ENCODE measurements at places on chromosomes 6 and 20.

GRCh38 chr6:62707914-62708313, 421.9 kb upstream of the KHDRBS2 start:
- H3K27ac ChIP-seq = no peak overlapping the region
- no peaks in the 10 kb centered on the region for H3K36me3 ChIP-seq
- H3K4me3 ChIP-seq = no peak overlapping the region

- H3K4me3 ChIP-seq = no peak overlapping the region
- no peaks in the 10 kb centered on the region for H3K27me3 ChIP-seq
- peak overlapping the region; percentile 8 for H3K27ac ChIP-seq
- H3K36me3 ChIP-seq = no peaks in the 10 kb centered on the region
- DNase-seq = no peak
Measured at GRCh38 chr6:142868917-142869316, 76.1 kb downstream of the HIVEP2 start.

DNA sequence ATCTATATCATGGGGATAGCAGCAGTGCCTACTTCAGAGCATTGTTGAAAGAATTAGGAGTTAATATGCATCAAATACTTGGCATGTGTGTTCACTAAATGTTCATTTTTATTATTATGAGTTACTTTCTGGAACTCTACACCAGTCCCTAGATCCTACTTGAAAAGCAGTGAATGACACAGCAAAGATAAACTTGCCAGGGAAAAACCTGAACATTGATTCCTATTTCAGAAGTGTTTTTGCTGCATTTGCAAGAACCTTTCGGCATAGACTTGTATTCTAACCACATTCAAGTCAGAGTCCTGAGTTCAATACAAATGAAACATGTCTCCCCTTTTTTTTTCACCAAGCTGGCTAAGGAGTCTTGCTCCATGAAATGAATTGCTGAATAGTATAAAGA, 187.4 kb upstream of the TAB2 start:
- peaks cover 6% of the 10 kb centered on the region for H3K27me3 ChIP-seq
- no peak overlapping the region for H3K27ac ChIP-seq
- no peak overlapping the region for H3K4me3 ChIP-seq
- peaks cover 19% of the 10 kb centered on the region for H3K4me1 ChIP-seq
- no peak for DNase-seq
- H3K36me3 ChIP-seq = no peaks in the 10 kb centered on the region

DNA sequence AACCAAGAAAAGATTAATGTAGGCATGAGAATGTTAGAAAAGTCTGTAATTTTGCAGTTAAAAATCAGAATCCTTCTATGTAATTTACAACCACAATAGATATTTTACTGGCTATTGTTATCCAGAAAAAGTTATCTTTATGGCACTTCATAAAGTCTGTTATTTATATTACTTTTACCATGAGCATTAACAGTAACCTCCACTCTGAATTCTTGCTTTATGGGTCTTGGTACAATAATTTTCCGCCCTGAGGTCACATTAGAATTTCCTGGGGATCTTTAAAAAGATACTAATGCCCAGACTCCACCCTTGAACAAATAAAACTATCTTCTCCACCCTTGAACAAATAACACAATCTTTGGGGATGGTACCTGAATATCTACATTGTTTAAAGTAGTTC, 9.6 kb downstream of the RSPO3 start:
- H3K27me3 ChIP-seq = peaks cover 41% of the 10 kb centered on the region
- no peak overlapping the region for H3K27ac ChIP-seq
- no peaks in the 10 kb centered on the region for H3K4me1 ChIP-seq
- no peaks in the 10 kb centered on the region for H3K36me3 ChIP-seq
- DNase-seq = no peak
- no peak overlapping the region for H3K4me3 ChIP-seq

DNA sequence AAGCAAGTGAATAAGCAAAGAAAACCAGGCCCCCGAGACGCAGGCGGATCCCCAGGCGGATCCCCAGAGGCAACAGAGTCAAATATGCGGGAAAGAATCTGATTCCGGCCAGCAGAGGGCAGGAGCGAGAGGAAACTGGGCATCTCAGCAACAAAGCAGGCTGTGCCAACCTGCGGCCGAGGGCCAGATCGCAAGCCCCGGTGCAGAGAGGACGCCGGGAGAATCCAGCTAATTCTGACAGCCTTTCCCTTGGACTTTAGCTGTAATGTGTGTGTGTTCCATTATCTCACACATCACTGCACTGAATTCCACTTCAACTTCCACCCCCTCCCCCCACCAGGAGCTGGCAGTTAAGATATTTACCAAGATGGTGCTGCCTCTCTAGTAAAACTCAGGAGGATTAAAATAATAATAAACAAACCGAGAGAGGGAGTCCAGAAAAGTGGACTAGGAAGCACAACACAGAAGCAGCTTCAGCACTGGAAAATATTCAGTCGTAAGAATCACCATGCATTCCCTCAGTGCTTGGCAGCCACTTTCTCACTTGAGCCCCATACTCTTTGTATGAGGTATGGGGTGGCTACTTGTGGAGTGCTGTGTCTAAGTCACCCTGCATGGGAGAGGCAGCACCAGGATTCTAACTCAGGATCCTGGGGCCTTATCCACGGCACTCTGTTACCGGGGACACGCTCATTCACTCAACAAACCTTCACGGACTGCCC, 66.2 kb upstream of the SNX9 start:
- DNase-seq = peak; percentile 77
- no peaks in the 10 kb centered on the region for H3K36me3 ChIP-seq
- no peak overlapping the region for H3K27ac ChIP-seq
- peaks cover 21% of the 10 kb centered on the region for H3K27me3 ChIP-seq
- no peak overlapping the region for H3K4me3 ChIP-seq
- peaks cover 3% of the 10 kb centered on the region for H3K4me1 ChIP-seq

- DNase-seq = no peak
- H3K27me3 ChIP-seq = no peaks in the 10 kb centered on the region
- H3K36me3 ChIP-seq = peaks cover 21% of the 10 kb centered on the region
Measured at GRCh38 chr20:3804254-3804751, 8.2 kb downstream of the CDC25B start.

DNA sequence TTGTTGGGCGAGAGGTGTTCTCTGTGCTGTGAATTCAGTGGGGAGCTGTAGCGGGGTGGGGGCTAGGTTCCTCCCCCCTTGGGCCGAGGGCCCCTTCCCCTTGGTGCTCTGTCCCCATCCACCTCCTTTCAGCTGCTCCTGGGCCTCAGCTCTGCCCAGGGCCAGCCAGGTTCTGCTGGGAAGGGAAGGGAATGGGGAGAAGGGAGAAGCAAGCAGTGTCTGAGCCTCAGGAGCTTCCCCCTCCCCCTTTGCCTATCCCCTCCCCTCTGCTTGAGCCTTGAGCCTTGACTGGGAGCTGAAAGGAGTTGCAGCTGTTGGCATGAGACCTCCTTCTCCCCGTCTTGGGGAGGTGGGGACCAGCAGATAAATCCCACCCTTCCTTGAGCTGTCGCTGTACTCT, 576 bp upstream of the RRP36 start:
- peak overlapping the region; percentile 71 for H3K27ac ChIP-seq
- H3K4me1 ChIP-seq = peaks cover 4% of the 10 kb centered on the region

GRCh38 chr6:138410972-138411880, 7.2 kb downstream of the HEBP2 start:
- no peak for DNase-seq
- no peak overlapping the region for H3K27ac ChIP-seq
- peaks cover under 1% of the 10 kb centered on the region for H3K4me1 ChIP-seq
- no peak overlapping the region for H3K4me3 ChIP-seq
- H3K27me3 ChIP-seq = no peaks in the 10 kb centered on the region
- peaks cover 50% of the 10 kb centered on the region for H3K36me3 ChIP-seq
